ENCODE measurements at places on chromosomes 16 and 17.

GRCh38 chr16:19066988-19067348, 446 bp upstream of the COQ7 start:
- no peak for DNase-seq

DNA sequence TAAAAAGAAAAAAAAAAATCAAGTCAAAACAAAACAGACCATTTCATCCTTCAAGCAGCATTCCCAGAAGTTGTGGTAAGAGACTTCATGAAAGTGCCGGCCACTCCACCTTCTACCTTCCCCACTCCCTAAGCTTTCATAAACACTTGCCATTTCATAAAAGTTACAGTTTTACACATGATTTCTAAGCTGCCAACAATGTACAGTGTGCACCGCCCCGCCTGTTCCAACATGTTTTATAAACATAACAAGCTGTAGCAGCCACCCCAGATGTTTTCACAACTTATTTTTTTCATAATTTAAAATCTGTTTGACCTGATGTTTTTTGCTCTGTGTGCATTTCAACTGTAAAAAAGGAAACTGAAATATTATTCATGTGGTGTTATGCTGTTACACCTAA, 608.1 kb downstream of the TOX3 start:
- no peak for DNase-seq

DNA sequence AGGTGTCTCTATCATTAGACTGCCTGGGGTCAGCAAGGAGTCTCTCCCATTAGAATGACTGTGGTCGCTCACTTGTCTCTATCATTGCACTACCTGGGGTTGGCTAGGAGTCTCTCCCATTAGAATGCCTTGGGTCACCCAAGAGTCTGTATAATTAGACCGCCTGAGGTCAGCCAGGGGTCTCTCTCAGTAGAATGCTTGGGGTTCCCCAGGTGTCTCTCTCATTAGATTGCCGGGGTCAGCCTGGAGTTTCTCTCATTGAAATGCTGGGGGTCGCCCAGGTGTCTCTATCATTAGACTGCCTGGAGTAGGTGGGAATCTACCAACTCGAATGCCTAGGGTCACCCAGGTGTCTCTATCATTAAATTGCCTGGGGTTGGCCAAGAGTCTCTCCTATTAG, 2231.6 kb downstream of the TP53TG3F start:
- DNase-seq = no peak

GRCh38 chr17:6555331-6556120, 829 bp downstream of the PITPNM3 start:
- DNase-seq = no peak

DNA sequence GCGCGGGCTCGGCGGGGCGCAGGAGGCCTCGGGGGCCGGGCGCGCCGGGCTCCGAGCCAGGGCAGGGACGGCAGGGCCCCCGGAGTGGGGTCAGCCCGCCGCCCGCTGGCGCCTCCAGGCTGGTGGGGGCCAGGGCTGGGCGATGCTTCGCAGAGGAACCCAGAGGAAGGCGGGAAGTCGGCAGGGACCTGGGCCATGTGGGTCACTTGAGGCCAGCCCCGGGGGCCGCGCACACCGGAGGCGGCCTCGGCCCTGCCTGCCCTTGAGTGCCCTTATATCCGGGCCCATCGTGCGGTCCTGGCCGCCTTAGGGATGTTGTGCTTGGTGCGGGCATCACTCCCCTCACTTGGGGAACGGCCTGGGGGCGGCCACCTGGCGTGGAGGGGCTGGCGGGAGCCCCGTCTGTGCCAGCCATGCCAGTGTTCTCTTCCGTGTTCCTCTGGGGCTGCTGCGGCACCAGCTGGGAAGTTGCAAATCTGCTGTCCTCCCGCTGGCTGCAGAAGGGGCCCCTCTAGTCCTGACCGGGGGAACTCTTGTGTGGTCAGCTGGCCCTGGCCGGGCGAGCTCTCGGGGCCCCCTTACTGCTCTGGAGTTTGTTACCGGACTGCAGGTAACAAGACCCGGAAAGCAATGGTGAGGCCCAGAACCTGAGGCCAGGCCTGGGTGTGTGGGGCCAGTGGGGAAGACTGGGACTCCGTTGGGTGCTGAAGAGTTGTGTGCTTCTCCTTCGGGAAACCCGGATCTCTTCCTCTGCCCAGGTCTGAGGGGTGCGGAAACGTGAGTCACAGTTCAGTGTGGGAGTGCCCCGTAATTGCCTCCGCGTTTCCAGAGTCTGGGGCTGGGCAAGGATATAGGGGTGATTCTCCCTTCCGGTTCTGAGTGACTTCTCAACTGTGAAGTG, 849 bp downstream of the CAPN15 start:
- no peak for DNase-seq
